ENCODE measurements at places on chromosomes 16 and 17. TPM values are rescaled to one million over a fixed set of nuclear protein-coding genes. Genes with fewer than 3 reads are reported as not detected.

The DYNLRB2 gene
- not detected for total RNA-seq

The METRN gene
- total RNA-seq, result 47.2 TPM

The MYH2 gene
- total RNA-seq, result not detected

The MAF gene
- total RNA-seq, result 25.2 TPM

The MPO gene
- not detected for total RNA-seq

The TBC1D28 gene
- not detected for total RNA-seq

The WSCD1 gene
- total RNA-seq, result 58.4 TPM

- DNase-seq, result no peak
Measured at GRCh38 chr16:49462989-49463371, 89.4 kb downstream of the C16orf78 start.

- no peak for DNase-seq
Measured at GRCh38 chr17:72502371-72503341, 381.8 kb downstream of the SOX9 start.

DNA sequence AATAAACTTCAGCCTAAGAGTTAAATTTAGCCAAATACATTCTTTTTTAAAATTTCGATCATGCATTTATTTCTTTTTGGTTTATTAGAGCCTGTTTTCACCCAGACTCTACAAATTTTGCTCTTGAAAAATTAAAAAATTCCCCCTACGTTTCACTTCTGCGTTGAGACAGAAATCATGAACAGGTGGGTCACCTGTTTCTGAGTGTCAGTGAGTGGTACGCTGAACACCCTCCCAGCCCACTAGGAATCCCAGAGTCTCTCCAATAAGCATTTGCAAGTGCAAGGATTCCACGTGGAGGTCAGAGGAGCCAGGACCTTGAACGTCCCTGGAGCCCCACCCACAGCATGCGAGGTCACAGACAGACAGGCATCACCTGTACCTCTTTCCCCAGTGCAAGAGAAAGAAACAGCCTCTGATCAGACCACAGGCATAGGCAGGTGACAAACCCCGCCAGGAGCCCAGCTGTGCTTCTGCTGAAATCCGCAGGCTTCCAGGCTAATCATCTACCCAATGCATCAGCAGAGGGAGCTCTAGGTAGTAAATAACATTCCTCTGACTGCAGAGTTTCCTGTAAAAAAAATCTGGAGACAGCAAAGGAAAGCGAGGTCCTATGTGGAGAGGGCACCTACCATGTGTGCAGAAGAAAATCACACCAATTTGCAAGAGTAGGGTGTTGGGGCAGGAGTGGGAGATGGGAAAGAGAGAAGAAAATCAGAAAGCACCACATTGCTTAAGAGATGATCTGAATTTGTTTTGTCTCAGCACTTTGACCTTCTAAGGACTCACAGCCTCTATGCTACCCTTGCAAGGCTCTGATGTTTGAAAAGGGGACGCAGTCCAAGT is 5.9 kb upstream of the XYLT1 start:
- peak; percentile 65 for DNase-seq

- DNase-seq, result no peak
Measured at GRCh38 chr16:29734786-29735185, 11.0 kb downstream of the C16orf54 start.

DNA sequence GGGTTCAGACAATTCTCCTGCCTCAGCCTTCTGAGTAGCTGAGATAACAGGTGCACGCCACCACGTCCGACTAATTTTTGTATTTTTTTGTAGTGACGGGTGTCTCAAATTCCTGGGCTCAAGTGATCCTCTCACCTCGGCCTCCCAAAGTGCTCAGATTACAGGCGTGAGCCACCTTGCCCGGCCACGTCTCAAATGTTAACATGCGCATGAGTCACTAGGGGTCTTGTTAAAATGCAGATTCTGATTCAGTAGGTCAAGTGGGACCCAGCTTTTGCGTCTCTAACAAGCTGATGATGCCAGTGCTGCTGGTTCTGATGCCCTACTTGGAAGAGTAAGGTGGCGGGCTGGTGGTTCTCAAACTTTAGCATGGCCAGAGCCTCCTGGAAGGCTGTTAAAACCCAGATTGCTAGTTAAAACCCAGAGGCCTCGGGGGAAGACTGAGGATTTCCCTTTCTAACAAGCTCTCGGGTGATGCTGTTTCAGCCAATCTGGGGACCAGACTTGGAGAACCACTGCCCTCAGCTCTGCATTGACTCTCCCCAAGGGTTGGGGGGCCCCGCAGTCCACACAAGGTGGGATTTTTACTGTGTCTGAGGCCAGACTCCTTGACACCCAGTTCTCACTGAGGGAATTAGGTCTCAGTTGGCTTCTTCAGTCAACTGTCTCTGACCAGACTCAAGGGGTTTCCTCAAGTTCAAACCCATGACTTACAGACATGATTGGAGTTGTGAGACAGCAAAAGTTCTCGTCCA is 17.9 kb downstream of the SCNN1B start:
- DNase-seq, result no peak

- no peak for DNase-seq
Measured at GRCh38 chr17:9776911-9777310, 14.5 kb downstream of the DHRS7C start.

DNA sequence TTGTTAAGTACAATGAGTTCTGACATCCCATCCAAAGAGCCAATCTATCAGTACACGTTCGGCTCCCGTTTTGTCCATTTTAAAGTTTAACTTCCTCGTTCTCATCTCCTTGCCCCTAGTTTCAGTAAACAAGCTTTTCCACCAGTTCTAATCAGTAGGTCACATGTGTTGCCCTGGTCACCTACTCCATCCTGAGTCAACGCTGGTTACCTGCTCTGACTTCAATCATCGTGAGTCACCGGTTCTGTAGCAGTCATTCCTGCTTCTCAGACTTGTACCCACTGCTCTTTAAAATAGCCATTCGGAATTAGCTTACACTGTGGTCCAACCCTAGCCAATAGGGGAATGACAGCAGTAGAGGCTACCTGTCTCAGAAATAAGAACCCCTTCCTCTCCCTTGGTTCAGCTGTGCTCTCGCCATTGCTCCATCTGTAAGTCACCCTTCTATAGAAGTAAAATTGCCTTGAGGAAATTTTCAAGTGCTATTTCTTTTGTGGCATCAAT is 191.0 kb downstream of the CPPED1 start:
- peak; percentile 12 for DNase-seq

DNA sequence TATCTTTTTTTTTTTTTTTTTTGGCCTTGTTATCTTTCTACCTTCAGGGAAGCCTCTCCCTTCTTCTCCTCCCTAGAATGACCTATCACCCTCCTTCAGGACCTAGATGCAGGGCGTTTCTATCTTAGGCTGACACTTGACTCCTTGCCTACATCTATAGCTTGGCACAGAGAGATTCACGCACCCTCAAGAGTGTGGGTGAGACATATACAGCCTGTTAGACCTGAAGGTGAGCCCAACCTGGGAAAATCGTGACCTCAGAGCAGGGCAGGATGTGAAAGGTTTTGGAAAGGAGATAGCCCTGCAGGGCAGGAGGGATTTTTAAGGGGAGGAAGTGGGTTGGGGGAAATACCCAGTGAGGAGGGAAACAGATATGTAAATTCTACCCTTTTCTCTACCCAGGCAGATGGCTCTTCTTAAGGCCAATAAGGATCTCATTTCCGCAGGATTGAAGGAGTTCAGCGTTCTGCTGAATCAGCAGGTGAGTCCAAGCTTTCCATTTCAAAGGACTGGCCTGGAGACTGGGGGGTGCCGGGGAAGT is at the start of gene AHSP:
Gene AHSP (plus strand): TSS at position 167 of the 541 bp plus-strand sequence. CDS start 240 bp downstream, at position 407.
- DNase-seq, result no peak

- peak; percentile 14 for DNase-seq
Measured at GRCh38 chr17:75773121-75773807, 8.3 kb upstream of the GALK1 start.

GRCh38 chr17:7922269-7922844 is 6.3 kb upstream of the RNF227 start:
- no peak for DNase-seq

GRCh38 chr16:80459966-80460365 is 80.8 kb upstream of the DYNLRB2 start:
- no peak for DNase-seq

DNA sequence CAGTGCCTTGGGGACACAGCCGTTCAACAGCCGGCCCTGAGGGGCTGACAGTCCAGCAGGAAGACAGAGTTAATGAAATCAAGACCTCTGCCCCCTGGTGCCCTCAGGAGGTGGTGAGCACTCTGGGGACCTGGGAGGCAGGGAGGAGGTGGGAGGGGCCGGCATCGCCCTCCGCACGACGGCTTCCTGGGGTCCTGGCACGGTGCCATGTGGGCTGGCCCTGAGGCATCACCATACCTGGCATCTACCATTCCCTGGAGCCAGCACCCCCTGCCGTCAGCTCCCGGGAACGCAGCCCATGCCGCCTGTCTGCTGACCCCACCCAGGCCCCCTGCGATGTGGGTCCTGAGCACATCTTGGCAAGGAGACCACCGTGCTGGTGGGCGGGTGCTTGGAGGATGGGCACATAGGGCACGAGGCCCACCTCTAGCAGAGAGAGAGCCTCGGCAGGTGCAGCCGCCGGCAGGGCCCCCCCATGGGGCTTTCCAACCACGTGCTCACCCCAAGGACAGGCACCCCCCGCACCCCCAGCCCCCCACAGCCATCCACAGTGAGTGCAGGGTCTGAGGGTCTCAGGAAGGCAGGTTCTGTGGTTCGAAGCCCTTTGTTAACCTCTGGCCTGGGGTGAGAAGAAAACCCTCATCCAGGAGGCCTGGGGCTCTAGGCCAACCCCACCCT is 52.5 kb downstream of the ZFPM1 start:
- peak; percentile 89 for DNase-seq

GRCh38 chr17:41496803-41497484 is 7.2 kb upstream of the KRT36 start:
- DNase-seq, result peak; percentile 84

DNA sequence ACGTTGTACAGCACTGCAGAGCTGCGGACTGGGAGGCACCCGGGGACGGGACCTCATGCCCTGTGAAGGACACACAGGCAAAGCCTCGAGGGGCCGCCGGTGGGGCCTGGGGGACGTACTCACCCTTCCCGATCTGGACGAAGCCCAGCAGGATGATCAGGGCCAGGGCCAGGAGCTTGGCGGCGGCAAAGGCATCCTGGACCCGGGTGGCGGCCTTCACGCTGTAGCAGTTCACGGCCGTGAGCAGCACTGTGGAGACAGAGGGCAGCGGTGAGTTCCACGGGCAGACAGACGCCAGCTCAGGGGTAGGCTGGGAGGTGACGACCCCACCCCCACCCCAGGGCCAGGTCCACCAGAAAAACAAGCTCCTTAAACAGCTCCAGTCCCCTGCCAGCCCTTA is 17.7 kb downstream of the SLC7A5 start:
- DNase-seq, result no peak

DNA sequence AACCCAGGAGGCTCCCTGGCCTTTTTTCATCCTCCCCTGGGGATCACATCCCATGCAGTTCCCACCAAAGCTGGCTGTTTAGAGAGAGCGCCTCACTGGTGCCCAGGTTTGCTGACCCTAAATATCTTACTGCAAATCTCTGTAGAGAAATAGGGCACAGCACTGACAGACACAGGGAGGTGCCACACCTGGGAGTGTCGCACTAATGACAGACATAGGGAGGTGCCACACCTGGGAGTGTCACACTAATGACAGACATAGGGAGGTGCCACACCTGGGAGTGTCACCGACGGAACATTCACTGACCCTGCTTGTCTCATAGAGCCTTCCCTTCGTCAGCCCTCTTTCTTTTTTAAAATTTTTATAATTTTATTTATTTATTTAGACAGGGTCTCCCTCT is 25.6 kb downstream of the UNK start:
- DNase-seq, result peak; percentile 70

DNA sequence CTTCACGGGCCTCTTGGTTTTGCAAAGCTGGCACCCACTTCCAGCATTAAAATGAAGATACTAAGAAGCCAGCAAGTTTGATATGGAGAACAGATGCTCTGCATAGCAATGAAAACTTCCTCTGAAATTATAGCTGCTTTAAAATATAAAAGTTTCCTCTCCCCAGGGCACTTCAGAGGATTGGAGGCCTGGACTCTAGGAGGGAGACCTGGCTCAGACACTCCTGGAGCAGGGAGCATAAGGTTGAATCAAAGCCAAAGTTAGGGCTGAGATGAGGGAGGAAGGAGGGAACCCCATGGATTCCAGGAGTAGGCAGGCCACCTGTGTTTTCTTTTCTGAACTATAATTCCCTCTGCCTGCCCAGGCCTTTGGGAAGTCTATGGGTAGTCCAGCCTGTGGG is 176.0 kb upstream of the RPL38 start:
- no peak for DNase-seq

GRCh38 chr17:69223809-69224208 is 4.8 kb downstream of the ABCA10 start:
- no peak for DNase-seq
